ENCODE measurements at places on chromosomes 1 and 21.
A peak's percentile ranks its signal among the peaks of the same experiment; 100 is the strongest.

GRCh38 chr1:15081102-15081501, 72.4 kb upstream of the TMEM51 start:
- DNase-seq = no peak

- no peak for DNase-seq
Observed at GRCh38 chr1:211345719-211346118, 19.1 kb downstream of the TRAF5 start.

DNA sequence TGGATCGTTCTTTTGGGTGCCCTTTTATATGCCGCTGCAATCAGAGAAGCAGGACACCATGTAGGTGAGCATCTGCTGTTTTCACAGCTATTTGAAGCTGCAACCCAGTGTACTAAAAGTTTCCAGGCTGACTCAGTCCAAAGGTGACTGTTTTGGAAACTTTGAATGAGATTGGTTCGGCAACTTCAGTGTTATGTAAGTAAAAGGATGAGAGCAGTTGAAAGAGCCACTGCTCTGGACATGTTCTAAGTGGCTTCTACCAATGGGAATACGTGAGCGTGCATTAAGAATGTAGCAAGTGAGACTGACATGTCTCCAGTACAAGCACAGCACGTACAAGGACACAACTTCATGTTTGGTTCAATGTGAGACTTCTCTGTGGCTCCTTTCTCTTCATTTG, 55.6 kb downstream of the DDR2 start:
- no peak for DNase-seq

DNA sequence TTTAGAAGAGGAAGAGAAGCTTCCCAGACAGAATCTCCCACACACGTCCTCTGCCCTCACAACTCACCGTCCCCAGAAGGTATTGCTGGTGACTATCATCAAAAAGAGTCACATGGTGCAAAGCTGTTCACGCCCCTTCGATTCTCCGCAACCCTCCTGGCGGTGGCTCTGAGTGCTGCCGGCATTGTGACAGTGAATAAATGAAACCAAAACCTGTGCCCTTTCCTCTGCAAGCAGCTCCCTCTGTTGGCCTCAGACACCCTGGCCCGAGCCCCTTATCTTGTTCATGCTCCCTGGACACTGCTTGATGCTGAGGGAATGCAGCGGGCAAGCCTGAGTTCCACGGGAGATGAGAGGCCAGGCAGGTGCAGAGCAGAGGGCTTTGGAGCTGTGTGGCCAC, 510.3 kb downstream of the NPHP4 start:
- no peak for DNase-seq

- DNase-seq = no peak
Observed at GRCh38 chr1:207902566-207902965, 8.4 kb downstream of the CD34 start.

- no peak for DNase-seq
Observed at GRCh38 chr1:64866689-64867088, 99.7 kb downstream of the JAK1 start.

DNA sequence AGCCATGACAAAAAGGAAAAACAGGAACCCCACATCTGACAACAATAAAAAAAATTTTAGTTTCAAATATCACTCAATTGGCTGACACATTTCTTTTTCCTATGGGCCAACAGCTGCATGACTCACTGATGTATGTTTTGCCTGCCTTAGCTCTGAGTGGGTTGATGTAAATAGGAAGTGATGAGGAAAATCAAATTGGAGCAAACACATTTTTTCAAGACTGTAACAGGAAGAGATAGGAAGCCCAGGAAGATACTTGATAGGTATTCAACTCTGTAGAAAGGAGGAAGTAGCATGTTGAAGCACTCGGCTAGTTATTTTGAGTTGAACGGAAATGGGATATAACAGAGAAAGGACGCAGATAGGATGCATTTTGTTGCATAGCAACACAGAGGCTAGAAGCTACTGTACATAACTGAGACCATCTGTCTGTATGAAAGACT, 168.0 kb upstream of the NR5A2 start:
- no peak for DNase-seq

- DNase-seq = no peak
Observed at GRCh38 chr1:145985502-145986439, 10.6 kb downstream of the TXNIP start.

DNA sequence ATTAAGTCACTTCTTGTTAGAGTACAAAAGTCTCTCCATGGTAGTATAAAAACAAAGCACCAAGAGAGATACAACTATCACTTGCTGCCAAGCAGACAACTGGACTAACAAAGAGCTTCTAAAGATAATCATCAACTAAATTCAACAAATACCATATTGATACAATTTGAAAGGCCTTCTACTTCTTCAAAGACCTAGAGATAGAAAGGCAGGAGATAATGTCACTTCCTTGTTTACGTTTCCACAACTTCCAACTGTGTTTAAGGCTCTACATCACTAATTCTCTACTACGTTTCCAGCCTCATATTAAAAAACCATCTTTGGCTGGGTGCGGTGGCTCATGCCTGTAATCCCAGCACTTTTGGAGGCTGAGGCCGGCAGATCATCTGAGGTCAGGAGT, 104.5 kb downstream of the ASH1L start:
- no peak for DNase-seq

- DNase-seq = no peak
Observed at GRCh38 chr1:59485171-59485570, 188.3 kb downstream of the FGGY start.

- no peak for DNase-seq
Observed at GRCh38 chr1:88043834-88044233, 640.2 kb upstream of the PKN2 start.

GRCh38 chr1:12001249-12001917, 17.9 kb upstream of the MIIP start:
- DNase-seq = no peak

DNA sequence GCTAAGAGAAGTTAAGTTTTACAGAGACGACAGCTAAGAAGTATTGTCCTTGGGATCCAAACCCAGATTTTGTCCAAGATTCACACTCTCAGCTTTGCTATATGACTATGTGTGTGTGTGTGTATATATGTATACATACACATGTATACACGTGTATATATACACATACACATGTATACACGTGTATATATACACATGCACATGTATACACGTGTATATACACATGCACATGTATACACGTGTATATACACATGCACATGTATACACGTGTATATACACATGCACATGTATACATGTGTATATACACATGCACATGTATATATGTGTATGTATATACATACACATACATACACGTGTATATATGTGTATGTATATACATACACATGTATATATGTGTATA, 3.9 kb upstream of the CACHD1 start:
- DNase-seq = no peak

DNA sequence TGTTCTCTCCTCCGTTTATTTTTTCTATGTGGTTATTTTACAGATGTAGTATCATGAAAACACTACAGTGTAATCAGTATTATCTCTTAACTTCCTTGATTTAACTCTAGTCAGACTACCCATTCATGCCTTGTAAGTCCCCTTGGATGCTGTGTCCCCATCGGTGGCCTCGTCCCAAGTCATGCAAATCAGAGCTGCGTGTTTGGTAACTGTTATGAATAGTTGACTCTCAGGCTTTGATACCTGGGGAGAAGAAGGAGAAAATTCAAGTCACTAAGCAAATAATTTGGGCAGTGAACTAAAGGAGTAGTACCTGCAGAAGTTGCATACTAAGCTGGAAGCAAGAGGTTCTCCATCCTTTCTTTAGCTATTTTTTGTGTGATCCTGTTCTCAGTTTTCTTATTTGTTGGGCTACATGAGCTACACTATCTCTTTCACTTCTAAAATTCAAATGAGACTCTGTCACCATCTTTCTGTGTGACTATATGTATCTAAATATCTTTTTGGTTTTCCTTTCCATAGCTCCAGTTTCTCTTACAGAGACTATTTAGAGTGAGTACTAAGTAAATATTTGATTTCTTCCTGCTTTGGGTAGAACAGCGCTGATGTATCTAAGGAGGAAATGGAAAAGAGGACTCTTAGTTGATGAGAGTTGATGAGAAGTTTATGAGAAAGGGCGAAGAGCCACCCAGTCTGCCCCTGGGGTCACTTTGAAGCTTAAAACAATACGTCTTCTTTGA, 50.9 kb downstream of the VANGL2 start:
- no peak for DNase-seq

- no peak for DNase-seq
Observed at GRCh38 chr1:241024834-241025233, 332.2 kb downstream of the RGS7 start.

GRCh38 chr1:247435030-247435758, 19.2 kb downstream of the NLRP3 start:
- no peak for DNase-seq

GRCh38 chr1:43540653-43541071, 10.0 kb downstream of the PTPRF start:
- no peak for DNase-seq

DNA sequence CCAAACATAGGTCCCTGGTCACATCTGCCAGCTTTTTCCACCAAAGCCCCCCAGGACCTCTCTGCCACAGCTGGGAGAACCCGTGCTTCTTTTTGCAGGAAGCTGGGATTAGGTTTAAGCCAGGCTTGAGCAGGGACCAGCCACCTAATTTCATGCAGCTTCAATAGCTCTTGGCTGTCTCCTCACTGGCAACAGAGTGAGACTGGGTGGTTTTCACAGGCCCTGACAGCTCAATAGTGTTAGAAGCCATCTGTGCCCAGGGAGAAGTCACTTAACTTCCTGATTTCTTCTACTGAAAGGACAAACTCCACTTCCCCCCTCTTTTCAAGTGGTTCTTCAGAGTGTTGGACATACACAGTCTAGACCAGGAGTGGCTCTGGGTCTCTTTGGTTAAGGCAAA, 20.4 kb upstream of the SRSF4 start:
- no peak for DNase-seq

DNA sequence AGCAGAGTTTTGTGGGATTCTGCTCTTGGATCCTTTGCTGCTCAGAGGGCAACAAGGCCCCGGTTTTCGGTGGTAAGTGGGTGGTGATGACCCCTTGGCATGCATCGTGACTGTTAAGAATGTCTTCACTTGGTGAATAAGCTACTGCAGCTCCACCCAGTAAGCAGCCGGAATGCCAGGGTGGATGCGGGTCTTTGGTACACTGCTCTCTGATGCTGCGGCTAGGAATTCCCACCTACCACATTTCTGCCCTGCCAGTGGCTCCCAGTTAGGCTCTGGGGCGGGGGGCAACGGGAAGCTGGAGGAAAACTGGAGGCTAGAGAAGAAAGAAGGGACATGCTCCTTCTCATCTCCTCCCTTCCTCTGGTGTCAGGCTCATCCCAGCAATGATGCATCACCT, 180.4 kb upstream of the GALNT2 start:
- no peak for DNase-seq

DNA sequence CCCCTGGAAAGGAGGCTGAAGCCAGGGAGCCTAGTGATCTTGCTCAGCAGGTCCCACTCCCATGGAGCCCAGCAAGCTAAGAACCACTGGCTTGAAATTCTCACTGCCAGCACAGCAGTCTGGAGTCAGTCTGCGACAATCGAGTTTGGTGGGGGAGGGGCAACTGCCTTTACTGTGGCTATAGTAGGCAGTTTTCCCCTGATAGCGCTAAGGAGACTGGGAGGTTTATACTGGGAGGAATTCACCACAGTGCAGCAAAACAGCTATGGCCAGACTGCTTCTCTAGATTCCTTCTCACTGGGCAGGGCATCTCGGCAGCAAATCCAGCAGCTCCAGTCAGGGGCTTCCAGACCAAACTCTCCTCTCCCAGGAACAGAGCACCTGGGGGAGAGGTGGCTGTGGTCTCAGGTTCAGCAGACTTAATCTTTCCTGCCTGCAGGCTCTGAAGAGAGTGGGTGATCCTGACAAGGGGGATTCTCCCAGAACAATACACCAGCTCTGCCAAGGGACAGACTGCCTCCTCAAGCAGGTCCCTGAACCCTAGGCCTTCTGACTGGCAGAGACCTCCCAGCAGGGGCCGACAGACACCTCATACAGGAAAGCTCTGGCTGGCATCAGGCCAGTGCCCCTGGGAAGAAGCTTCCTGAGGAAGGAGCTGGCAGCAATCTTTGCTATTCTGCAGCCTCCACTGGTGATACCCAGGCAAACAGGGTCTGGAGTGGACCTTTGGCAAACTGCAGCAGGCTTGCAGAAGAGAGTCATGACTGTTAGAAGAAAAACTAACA, 548.5 kb upstream of the NEGR1 start:
- no peak for DNase-seq

DNA sequence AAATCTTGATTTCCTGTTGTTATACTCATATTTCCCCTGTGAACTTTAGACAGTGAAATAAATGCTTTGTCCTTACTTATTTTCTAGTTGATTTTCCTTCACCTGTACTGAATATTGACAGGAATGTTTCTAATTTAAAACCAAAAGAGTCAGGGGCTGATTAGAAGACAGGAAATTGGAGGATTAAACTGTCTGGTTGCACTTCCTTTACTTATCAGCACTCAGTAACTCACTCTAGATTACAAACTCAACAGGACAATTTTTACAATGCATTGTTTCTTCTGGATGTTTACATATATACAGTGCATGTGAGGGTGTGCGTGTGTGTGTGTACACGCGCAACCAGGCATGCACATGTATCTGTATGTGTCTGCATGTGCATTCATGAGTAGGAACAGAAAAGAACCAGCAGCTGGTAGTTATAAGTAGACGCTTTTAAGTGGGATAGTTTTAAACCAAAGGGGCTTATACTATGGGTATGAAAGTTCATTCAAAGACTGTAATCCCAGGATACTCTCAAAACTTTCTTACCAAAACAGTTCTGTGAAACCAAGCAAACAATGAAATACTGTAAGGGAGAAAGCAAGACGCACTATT, 212.0 kb upstream of the NFIA start:
- no peak for DNase-seq

GRCh38 chr1:35190784-35191183, 2.2 kb downstream of the SFPQ start:
- no peak for DNase-seq

GRCh38 chr1:204258213-204259115, 44.7 kb upstream of the GOLT1A start:
- DNase-seq = peak; percentile 48

DNA sequence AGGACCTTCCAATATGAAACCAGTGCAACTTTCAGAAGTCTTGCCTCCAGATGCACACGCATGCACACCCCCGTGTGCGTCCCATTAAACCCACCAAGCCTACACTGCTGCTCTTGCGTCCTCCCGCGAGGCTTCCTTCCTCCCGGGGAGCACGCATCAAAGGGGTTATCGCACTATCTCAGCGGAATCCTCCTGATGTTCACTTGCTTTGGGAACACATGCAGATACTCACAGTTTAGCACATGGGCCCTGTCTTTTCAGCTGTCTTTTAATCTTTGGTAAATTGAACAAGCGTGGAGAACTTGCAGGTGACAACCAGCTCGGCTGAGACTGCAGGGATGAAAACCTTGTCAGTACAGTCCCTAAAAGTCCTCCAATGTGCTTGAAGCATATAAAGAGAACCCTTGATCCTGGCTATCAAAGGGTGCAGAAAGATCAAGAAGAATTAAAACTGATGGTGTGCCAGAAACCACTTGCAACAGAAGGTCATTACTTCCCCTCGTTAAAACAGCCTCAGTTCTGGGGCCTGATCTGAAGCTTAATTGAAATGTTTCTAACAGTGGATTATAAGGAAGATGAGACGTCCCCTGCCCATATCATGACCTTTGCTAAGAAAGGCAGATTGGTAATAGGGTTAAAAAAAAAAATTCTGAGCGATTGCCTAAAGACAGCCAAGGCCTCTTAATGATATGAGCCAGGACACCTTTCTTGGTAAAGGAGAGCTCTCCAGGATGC, 149.4 kb upstream of the LMO4 start:
- no peak for DNase-seq
